ENCODE measurements at places on chromosomes 5 and 9.
A peak's percentile ranks its signal among the peaks of the same experiment; 100 is the strongest.

DNA sequence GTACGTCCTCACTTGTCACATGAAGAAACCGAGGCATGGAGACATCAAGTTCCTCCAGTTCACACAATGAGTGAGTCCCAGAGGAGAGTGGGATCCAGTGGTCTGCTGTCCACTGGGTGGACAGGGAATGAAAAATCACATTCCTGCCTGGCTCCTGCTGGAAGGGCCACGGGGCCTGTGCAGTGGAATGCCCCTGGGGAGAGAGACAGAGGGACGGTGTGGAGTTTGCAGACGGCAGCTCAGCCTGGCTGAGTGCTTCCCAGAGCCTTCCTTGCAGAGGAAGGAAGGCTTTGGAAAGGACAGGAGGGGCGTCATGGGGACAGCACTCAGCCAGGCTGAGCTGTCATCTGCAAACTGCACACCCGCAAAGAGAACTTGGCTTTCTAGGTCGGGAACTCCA is 74.7 kb downstream of the COL27A1 start:
- no peak for DNase-seq

DNA sequence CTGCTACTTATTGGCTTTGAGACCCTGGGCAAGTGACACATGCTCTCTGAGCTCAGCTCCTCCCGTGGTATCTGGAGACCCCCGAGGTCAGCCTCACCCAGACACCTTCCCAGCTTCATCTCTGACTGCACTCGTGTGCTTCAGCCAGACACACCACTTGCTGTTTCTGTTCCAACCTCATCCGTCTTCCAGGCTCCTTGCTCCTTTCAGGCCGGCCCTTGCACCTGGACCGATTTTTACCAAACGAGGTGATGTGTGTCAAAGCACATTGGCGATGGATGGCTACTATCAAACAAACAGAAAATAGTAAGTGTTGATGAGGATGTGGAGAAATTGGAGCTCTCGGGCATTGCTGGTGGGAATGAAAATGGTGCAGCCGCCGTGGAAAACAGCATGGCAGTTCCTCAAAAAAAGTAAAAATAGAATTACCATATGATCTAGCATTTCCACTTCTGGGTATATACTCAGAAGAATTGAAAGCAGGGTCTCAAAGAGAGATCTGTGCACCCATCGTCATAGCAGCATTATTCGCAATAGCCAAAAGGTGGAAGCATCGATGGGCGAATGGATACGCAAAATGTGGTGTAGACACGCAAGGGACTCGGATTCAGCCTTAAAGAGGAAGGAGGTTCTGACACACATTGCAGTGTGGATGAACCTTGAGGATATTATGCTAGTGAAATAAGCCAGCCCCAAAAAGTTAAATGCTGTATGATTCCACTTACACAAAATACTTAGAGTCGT is 96.1 kb upstream of the IER5L start:
- DNase-seq = no peak

GRCh38 chr9:101365181-101365580 is 19.6 kb downstream of the BAAT start:
- DNase-seq = no peak

GRCh38 chr9:78288214-78288892 is 8.6 kb upstream of the PSAT1 start:
- no peak for DNase-seq

GRCh38 chr9:3578786-3579185 is 53.0 kb upstream of the RFX3 start:
- DNase-seq = peak; percentile 18

DNA sequence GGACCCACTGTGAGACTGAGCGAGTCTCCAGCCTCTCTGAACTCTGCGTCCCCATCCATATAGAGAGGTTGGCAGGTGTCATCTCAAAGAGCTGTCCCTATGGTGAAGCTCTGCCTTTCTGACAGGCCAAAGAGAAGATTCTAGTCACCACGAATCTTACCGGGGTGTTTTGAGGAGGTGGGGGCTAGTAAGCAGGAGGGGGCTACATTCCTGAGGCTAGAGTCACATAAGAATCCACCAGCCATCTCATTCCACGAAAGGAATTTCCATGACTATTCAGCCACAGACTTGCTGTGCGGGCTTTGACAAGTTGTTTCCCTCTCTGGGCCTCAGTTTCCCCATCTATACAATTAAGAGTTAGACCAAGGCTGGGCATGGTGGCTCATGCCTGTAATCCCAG is 16.3 kb downstream of the PDGFRB start:
- no peak for DNase-seq

Data from stimulated activated CD4-positive, alpha-beta T cell treated with anti-CD3 and anti-CD28 coated beads, Interleukin-15, amount 100 ng/mL, for 24 hours (primary cell).